Naive thymus-derived CD8-positive, alpha-beta T cell (primary cell): ENCODE measurements at places on chromosomes 3 and 15.

GRCh38 chr3:100993309-100993708, at the start of gene ABI3BP:
Gene ABI3BP, minus strand, starts transcription at chr3:100993421. Its CDS starts 37 bp downstream, at chr3:100993384.
- DNase-seq, result no peak

GRCh38 chr3:134313847-134314587, 60.2 kb downstream of the AMOTL2 start:
- no peak for DNase-seq

GRCh38 chr3:61530355-61530754, 31.0 kb upstream of the PTPRG start:
- DNase-seq, result no peak

DNA sequence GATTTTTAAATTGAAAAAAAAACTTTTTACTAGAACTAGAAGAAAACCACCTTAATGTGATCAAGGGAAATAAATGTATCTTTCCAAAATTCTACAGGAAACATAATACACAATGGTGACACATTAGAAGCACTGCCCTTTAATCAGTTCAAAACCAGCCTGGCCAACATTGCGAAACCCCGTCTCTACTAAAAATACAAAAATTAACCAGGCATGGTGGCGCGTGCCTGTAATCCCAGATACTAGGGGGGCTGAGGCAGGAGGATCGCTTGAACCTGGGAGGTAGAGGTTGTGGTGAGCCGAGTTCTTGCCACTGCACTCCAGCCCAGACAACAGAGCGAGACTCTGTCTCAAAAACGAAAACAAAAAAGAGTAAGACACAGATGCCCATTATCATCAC, 134.5 kb downstream of the TBC1D5 start:
- no peak for DNase-seq

- DNase-seq, result no peak
Observed at GRCh38 chr15:99326235-99326634, 75.0 kb downstream of the LRRC28 start.

DNA sequence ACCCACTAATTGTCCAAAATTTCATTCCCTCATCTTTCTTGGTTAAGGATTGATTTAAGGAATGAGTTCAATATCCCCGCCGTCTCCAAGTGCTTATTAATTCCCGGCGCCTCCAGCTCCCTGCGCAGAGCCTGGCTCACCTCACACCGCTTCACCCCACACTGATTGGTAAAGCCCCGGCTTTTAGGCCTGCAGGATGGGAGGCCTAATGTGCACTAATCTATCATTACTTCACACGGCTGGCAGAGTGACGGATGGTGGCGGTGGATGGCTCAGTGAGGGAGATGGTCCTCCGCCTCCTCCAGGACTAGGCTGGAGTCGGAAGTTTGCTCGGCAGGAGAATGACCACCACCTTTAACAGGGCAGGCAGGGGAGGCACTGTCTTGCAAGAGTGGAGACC, 81.7 kb downstream of the MEGF11 start:
- no peak for DNase-seq

GRCh38 chr15:35445891-35446290, 100.1 kb downstream of the DPH6 start:
- DNase-seq, result no peak

DNA sequence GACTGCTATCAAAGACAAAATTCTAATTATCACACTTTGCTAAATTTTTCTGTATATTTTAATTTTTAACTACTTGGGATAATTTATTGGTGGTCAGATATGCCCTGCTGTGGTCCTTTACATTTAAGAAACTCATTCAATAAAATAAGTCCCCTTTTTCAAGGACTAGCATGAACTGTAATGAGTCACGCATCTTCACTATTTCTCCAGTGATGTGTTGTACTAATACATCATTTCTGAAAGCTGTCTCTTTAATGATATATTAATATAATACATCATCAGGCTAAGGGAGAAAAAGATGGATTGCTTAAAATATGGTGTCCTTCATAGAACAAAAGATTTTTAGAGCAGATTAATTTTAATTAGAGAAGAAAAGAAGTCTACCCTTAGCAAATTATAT, 901.4 kb downstream of the DIPK2A start:
- DNase-seq, result no peak

DNA sequence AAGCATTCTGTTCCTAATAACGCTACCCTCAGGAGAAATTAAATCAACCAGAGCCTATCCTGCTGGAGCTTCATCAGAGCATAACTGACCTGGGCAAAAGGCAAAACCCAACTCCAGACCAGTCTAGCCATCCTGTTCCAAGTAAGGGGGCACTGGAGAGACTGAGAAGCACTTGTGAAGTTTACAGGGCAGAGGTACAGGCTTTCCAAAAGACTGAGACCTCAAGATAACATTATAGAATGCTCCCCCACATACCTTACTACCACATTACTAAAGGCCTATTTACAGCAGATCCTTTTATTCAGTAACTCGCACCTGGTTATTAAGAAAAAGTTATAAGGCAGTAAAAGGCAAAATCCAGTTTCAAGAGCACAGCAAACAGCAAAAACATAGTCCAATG, 35.5 kb downstream of the RFX7 start:
- no peak for DNase-seq

- no peak for DNase-seq
Observed at GRCh38 chr3:182697345-182697919, 95.9 kb upstream of the ATP11B start.

- DNase-seq, result no peak
Observed at GRCh38 chr15:89681146-89681545, 2.0 kb upstream of the PLIN1 start.

DNA sequence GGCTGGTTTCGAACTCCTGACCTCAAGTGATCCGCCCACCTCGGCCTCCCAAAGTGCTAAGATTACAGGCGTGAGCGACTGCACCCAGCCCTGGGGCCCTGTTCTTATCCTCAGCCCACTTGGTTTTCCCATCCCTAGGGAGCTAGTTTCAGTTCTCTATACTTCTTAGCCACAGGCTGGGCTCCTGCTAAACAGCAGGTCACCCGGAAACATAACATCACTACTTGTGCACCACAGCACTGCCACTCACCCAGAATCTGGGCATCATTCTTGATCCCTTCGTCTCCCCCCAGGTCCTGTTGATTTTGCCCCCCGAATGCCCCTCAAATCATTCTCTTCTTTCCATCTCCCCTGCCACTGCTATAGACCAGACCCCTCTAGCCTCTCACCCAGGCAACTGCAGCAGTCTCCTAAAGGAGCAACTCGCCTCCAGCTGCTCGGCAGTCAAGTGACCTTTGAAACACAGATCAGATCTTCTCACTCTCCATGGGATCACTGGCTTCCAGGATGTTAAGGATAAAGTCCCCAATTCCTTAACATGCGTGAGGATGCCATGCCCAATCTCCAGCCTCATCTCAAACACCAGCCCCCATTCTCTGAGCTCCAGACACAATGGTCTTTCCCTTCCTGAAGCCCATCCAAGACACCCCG, 5.6 kb upstream of the AP3S2 start:
- DNase-seq, result no peak

DNA sequence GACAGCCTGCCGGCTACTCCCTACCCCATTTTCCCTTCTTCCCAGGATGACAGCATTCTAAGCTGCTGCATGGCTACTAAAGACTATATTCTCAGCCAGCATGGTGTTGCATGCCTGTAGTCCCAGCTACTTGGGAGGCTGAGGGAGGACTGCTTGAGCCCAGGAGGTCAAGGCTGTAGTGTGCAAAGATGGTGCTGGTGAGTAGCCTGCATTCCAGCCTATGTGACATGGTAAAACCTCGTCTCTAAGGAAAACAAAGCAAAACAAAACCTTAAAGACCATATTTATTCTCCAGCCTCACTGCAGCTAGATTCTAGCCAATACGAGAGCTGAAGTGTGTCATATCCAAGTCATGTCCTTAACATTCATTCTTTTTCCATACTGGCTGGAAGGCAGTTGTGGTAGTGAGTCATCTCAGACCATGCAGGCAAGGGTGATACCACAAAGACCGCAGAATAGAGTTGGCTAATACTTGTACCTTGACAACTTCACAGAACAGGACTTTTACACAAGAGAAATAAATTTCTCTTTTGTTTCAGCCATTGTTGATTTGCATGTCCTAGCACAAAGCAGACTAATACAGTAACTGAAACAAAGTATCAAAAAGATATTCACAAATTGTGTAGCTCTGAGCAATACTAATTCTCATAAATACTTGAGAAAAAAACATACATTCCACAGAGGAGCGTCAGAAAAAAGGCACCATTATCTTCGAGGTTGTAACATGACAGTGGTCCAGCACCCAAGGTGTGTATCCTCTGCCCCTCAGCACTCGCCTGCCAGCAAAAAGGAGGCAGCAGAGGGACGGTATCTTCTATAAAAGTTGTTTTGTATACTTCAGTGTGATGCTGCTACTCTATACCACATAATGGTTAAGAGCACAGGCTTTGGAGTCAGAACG, 14.8 kb downstream of the PBRM1 start:
- no peak for DNase-seq
